ENCODE measurements at places on chromosomes 6 and 20.

- no peak for DNase-seq
Measured at GRCh38 chr6:156978948-156979347, 201.8 kb downstream of the ARID1B start.

DNA sequence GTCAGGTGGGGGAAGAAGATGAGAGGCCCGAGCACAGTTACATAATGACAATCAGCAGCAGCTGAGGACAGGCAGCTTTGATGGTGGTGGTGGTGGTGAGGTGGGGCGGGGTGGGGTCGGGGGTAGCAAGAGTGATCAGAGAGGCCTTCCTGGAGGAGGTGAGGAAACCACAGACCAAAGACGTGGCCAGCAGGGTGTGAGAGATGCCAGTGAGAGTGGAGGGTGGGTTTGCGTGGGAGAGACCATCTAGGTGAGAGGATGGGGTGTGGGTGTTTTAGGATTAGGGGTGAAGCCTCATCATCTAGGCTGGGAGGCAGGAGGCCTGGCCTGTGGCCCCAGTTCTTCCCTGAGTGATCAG is 76.0 kb upstream of the TOX2 start:
- no peak for DNase-seq

DNA sequence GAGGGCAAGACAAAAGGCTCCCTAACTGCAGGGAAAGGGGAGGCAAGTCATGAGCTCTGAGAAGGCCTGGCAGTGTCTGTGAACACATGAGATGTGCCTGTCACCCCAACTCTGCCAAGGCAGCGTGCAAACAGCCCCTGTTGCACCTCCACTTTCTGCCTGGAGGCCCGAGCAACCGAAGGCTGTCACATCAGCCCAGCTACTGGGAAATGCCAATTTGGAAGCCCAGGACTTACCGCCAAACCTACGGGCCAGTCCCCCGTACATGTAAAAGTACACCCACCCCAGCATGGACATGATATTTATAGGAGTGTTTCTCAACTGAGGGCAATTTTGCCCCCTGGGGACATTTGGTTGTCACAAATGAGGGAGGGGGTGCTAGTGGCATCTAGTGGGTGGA is 27.3 kb upstream of the RPP40 start:
- DNase-seq = no peak

- DNase-seq = no peak
Measured at GRCh38 chr20:16346956-16347355, 226.3 kb downstream of the KIF16B start.

DNA sequence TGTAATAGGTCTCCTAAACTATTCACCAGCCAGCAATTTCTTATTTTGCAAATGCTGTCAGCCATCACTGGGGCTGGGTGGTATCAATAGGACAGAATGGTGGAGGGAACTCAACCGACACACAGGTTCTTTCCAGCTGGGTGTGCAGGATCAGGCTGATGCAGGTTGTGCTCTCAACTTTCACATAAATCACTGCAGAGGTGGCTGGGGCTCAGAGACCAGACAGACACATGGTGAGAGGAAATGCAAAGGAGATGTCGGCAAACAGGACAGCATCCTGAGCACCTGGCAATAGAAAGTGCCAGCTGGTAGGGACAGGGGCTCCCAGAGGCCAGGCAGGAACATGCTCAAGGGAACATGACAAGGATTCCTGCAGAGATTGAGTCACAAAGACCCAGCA is 254.9 kb downstream of the SOD2 start:
- no peak for DNase-seq

GRCh38 chr6:154447954-154448353 is 62.5 kb downstream of the CNKSR3 start:
- no peak for DNase-seq

DNA sequence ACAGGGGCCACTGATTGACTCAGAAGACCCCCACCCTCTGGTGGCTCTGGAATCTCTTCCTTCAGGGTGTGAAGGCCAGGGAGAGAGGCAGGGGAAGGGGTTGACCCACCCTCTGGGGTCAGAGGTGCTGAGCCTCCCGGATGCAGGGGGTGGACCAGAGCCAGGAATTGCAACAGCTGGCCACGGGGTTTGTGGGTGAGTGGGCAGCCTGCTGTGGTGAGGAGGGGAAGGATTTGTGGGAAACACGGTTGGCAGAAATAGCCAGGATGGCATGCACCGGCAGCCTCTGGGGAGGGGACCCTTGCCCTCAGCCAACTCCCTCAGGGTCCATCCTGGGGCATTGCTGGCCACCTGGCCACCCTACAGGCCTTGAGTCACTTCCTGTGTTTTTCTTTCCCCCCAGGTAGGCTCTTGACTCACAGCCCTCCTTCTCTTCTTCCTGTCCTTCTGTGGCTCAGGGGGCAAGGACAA is 92.8 kb downstream of the MRPL14 start:
- no peak for DNase-seq

GRCh38 chr6:127547215-127547614 is 28.1 kb upstream of the MTCL3 start:
- DNase-seq = peak; percentile 10

Measured in AG08396 (cell line).